B cell (primary cell): ENCODE measurements at places on chromosomes 16 and 17.
A peak's percentile ranks its signal among the peaks of the same experiment; 100 is the strongest.

DNA sequence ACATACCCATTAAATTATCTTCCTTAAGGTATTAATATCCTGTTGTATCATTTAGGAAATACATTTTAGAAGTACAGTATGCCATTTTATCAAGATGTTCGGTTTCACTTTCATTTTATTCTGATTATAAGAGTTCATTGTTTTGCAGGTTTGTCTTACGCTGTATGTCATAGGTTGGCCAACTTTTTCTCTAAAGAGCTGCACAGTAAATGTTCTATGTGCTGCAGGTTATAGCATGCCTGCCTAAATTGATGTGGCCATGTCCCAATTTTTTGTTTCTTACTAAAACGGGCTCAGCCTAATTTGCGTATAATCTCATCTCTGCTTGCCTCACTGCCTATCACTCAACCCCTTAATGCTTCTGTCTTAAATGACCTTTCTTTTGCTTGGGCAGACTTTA is 126.4 kb downstream of the USP22 start:
- no peak for DNase-seq

DNA sequence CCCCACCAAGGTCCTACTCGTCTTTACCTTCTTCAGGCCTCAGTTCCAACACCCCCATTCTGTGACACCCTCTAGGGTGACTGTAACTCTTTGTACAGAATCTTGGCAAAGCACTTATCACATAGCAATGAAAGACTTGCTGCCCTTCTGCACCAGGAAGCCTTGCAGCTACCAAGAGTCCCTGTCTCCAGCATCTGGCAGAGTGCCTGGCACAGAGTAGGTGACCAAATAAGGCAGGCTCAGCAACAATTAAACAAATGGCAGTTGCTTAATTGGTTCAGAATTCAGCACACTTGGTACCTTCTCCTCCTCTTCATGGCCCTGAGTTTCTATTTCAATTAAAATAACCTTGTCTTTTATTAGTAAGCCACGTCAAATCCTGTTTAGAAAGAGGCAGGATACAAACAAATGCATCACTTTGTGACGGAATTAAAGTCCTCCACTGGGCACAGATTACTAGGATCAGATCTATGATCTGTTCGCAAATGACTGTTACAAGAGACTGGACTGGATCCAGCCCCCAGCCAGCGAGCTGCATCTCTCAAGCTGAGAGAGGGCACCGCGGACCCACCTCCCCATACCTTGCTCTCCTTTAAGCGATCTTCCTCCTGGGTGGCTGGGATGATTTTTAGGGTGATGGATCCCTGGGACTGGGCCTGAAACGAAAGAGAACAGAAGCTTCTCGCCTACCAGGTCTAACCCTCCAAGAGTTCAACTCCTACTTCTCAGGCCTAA is 9.4 kb downstream of the MPP3 start:
- DNase-seq = no peak

DNA sequence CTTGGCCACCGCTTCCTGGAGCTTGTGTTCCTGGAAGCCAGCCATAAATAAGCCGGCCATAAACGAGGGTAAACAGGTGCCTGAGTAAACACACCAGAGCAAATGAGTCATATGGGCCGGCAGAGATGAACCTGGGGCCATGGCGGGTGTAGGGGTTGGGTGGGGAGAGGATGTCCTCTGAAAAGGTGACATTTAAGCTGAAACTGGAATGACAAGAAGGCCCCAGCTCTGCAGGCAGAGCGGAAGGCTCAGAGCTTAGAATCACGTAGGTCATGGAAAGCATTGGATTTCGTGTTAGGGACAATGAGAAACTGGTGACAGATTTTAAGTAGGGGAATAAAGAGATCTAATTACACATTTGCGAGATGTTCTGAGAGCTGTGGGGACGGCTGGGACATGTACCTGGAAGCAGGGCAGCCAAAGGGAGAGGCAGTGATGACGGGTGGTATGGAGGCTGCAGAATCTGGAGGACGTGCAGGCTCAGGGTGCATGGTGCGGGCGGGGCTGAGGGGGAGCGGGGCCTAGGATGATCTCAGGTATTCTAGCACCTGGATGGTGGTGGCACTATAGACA is 8.1 kb upstream of the DNASE1 start:
- no peak for DNase-seq

- DNase-seq = peak; percentile 10
Measured at GRCh38 chr17:29433541-29433940, 43.4 kb downstream of the TAOK1 start.

GRCh38 chr16:55651841-55652824 is 3.7 kb upstream of the SLC6A2 start:
- no peak for DNase-seq

DNA sequence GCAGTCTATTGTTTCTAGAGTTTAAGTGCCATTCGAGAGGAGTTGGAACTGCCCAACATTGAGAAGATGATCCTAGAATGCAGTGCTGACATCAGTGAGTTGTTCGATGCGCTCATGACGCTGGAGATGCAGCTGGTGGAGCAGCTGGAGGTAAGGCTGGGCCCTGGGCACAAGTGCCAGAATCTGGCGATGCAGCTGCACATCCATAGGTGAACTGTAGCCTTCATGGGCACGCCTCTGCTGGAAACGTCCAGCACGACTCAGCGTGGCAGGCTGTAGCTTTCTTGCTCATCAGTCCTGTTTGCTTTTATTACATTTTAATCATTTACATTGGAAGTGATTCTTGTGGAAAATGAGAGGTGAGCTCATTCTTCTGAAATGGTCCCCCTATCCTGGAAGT is 31.7 kb downstream of the DRC3 start:
- DNase-seq = no peak

DNA sequence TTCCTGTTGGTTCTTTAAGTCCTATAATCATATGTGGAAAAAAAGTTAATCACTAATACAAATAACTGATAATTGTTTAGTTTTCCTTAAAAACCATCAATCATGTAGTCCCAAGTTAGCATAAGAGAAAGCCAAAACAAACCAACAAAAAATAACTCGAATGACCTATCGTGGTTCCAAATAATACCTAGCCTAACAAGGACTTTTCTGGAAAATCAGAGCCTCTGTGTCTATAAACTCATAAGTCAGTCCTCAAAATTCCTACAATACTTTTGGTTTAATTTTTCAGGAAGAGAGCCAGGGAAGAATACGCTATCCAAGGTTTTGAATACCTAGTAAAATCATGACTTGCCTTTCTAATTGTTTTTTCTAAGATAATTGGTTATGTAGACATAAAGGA is 975.3 kb upstream of the SOX9 start:
- no peak for DNase-seq

DNA sequence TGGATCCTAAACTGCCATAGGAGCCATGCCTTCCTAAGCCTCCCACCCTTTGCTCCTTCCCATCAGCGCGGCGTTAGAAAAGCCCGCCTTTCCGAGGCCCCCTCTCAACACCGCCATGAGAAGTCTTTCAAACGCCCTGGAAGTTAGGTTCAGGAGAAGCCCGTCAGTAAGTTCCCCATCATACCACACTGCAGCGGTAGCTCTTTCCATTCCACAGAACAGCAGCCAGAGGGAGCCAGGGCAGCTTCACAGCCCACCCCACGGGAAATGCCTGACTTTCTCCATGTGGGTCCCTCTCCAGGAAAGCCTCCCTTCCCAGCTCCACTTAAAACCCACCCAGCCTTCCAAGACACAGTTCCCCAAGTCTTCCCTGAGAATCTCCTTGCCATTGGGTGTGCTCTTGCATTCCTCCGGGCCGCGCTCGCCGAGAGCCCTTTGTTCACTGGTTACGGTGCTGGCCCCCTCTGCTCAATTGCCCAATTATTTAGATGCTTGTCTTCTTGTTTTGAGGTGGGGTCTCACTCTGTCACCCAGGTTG is 28.7 kb downstream of the KIAA0513 start:
- peak; percentile 33 for DNase-seq

DNA sequence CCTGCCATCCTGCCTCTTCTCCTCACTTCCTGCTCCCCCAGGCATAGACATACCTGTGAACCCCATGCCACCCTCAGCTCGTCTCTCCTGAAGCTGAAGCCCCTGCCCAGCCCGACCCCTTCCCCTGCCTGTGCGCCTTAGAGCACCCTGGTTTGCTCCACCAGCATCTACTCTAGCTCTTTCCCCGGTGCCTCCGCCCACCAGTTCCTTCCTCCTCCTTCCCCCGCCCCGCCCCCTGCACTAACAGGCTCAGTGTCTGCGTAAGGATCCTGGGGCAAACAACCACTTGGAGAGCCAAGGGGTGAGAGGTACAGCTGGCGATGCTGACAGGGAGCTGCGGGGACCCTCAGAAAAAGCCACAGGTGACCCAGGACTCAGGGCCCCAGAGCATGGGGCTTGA is 1.9 kb downstream of the GPR142 start:
- peak; percentile 56 for DNase-seq

DNA sequence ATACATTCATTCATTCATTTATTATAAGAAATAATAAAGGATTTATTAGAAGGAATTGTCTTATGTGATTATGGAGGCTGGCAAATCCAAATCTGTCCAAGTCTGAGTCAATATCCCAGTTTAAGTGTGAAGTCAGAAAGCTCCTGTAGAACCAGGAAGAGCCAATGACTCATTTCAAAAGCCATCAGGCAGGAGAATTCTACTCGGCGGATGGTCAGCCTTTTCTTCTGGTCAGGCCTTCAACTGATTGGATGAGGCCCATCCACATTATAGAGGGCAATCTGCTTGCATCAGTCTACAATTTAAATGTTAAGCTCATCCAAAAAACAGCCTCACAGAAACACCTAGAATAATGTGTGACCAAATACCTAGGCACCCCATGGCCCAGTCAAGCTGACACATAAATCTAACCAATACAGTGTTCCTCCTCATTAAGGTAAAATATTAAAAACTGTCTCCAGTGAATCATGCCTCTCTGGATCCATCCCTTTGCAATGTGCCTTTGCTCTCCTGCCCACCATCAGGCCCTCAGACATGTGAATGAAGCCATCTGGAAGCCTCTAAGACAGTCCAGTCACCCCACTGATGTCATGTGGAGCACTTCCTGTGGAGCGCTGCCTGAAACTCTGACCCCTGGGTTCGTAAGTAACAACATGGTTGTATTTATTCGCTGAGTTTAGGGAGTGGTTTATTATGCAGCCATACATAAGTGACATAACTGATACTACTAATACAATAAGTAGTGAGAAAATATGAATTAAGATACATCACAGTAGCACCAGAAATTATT is 69.2 kb upstream of the WSB1 start:
- no peak for DNase-seq

GRCh38 chr17:35801583-35802224 is 6.3 kb upstream of the MMP28 start:
- DNase-seq = peak; percentile 53

DNA sequence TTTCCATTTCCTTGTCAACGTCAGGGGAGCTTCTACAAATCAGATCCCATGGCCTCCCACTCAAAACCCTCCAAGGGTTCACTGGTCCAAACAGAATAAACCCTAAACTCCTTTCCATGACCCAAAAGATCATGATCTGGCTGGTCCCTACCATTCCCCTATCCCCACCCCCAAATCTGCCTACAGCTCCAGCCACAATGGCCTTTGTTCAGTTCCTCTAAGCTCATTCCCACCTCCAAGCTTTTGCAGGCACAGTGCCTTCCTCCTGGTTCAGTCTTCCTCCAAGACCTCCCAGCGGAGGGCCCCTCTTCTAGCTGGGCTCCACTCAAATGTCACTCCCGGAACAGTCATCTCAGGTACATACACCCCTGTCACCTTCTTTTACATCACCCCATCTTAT is 2.0 kb downstream of the GPRC5B start:
- DNase-seq = no peak

DNA sequence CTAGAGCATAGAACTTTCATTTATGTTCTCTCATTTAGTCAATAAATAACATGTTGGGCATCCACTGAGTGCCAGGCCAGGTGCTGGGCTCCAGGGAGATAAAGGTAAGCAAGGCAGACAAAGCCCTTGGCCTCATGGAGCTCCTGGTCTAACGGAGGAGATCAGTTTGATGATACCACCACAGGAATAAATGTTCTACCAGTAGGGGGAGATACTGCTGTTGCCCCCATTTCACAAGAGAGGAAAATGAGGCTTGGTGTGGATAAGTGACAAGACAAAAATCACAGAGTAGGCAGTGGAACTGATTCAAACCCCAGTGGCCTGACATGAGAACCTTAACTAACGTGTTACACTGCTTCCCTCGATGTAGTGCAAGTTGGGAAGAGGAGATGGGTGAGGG is 80.4 kb upstream of the ERCC4 start:
- DNase-seq = no peak

DNA sequence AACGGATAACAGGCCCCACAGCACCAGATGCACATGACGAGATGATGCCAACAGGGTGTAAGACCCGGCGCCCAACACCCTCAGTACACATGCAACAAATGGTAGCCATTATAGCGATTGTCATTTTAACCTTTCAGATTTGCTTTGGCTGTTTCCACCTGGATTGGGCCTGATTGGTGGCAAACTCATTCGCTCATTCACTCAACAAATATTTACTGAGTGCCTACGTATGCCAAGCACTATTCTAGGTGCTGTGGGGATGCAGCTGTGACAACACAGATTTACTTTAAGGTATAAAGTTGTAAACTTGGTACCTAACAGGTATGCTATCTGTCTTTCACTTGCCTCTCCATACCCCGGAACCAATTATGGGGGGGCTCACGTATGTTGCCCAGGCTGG is 66.8 kb downstream of the SRCIN1 start:
- DNase-seq = no peak

DNA sequence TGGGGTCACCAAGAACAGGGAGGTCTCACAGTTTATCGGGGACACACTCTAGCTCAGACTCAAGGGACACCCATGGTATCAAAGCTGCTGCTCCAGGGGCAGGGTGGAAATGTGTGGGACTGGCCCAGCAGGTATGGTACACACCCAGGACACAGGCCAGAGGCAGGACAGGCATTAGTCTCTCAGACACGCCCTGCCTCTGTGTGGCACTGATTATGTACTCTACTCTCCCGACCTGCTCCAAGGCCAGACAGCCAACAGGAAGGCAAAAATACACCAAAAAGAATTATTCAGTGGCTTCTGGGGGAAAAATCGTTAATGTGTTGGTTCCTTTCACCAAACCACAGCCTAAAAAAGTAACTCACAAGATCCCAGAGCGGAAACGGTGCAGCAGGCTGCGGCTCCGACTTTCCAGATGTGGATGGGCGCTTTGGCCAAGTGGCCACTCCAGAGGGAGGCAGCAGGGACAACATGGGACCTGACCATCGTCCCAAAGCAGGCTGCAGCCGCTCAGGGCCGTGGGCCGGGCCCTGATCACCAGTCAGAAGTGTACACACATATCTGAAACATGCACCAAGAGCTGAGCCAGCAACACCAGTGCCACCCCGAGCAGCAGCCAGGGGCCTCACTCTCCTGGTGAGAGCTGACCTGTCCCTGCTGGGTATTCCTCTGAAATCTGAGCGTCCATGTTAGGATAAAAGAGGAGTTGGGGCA is 1.0 kb upstream of the SIRT7 start:
- no peak for DNase-seq
